ENCODE measurements at places on chromosomes 6 and 20. TPM values are rescaled to one million over a fixed set of nuclear protein-coding genes. Genes with fewer than 3 reads are reported as not detected.

DNA sequence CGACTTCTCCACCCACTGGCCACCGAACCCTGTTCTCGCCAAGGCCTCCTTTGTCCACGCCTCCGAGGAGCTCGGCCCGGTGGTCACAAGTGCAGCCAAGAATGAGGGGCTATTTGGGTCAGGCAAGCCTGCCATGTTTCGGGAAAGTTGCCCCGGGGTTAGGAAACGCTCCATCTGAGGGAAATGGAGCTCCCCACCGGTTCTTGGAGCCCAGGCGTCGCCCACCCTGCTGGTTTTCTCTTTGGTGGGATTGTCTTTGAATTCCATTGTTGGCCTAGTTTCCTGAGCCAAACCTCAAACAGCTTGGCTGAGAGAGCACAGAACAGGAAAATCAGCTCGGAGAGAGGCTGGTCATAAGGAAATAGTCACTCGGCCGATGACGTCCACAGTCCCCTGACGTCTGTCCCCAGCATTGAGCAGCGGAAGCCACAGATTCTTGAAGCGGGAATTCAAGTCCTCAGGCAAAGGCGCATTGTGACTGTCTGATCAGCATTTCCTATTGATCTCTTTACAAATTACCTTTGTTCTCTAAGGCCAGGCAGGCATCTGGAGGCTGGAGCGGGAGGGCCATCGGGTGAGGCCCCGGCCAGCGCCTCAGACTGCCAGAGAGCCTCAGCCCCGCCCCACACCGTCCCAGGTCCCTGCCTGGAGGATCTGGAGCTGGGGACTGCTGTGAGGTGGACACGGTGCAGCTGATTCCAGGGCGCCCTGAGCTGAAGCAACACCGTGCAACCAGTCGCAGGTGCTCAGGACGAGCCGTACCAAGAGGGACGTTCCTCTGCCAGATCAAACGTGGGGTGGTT, 138.6 kb downstream of the DLL1 start:
- peak; percentile 26 for DNase-seq

DNA sequence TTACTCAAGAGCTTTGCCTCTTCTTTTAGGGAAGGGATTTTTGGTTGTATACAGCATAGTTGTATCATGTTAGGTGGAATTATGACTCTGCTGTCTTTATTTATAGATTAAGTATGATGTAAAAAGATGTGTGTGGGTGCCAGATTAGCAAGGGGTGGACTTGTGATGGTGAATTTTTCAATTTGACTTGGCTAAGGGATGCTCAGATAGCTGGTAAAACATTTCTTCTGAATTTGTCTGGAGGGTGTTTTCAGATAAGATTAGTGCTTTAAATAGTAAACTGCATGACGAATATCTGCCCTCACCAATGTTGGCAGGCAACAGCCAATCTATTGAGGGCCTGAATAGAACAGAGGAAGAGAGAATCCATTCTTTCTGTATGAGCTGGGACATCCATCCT, 173.3 kb upstream of the TNFAIP3 start:
- DNase-seq, result peak; percentile 57

- DNase-seq, result peak; percentile 78
These were observed 136.3 kb downstream of the LY86 start for GRCh38 chr6:6724539-6725467.

DNA sequence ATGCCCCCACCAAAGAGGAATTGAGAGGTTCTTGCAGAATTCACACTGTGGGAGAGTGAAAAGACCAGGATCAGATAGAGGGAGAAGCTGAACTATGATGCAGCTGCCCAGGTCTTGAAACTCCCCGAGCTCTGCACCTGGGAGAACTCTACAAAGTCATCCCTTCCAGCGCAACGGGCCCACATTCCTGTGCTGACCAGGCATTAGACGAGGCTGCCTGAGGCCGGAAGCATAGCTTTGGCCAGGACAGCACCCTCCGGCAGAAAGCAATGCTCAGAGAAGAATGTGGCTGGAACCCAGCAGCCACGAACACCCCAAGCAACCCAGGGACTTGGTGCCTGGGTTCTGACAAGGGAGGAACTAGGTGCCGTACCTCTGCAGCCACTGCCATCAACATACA, 281.5 kb upstream of the CDH4 start:
- no peak for DNase-seq

DNA sequence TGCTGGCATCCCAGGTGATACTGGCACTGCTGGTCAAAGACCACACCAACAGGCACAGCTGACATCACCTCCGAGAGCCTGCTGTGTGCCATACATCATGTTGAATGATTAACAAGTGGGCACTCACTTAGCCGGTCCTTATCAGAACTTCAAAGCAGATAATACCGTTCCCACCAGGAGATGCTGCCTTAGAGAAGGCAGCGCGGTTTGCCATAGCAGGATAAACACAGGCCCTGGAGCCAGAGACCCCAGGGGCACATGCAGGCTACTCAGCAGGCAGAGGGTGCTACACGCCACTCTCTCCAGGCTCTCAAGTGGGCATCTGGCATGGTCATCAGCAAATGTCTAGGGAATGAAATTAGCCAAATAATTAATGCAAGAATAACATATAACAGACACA, 86.5 kb upstream of the CST7 start:
- DNase-seq, result no peak

DNA sequence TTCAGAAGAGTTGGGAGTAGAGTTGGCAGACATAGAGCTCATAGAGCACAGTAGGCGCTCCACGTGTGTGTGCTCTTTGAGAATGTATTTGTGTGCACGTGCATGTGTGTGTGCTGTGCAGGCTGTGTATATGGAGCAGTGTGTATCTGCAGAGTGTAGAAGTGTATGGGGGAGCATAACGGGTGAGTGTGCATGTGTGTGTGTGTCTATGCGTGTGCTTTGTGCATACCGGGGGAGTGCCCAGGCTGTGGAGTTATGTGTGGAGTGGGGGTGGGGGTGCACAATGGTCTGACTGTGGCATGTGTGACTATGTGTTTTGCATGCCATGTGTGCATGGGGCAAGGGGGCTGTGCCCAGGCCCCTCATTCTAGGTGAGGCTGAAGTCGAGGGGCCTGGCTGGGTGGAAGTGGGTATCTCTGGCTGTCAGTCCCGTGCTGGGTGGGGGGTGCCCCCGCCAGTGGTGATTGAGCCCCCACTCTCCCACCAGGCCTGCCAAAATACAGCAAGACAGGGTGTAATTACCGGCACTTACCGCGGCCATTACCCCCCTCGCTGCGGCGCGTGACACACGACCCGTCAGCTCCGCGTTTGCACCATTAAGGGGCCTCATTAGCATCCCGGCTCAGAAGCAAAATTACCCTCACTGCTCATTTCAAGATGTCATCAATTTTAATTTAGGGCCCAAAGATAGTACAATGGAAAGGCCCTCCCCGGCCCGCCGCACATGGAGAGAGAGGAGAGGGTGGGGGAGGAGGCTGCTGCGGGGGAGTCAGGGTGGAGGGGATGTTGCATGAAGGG, 39.1 kb downstream of the MDFI start:
- DNase-seq, result no peak

- DNase-seq, result peak; percentile 12
These were observed 192.5 kb downstream of the PTPRK start for GRCh38 chr6:128327890-128328289.

- peak; percentile 73 for DNase-seq
These were observed 208.1 kb downstream of the UTRN start for GRCh38 chr6:144493035-144493910.

DNA sequence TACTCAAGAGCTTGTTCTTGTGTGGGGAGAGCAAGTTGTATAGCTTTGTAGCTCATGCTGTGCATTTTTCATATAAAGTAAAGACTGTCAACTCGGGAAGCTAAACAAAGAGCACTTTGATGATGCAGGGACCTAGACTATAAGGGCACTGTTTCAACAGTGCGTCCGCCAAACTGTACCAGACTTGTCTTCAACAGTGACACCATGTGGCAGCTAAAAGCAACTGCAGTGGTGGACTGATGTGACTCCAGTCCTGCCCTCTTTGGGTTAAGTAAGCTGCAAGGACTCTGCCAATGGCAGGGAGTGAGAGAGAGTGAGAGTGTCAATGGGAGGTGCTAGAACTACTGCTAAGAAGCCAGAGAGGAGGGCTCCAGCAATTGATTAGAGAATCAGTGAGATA, 48.1 kb upstream of the MC3R start:
- DNase-seq, result no peak

DNA sequence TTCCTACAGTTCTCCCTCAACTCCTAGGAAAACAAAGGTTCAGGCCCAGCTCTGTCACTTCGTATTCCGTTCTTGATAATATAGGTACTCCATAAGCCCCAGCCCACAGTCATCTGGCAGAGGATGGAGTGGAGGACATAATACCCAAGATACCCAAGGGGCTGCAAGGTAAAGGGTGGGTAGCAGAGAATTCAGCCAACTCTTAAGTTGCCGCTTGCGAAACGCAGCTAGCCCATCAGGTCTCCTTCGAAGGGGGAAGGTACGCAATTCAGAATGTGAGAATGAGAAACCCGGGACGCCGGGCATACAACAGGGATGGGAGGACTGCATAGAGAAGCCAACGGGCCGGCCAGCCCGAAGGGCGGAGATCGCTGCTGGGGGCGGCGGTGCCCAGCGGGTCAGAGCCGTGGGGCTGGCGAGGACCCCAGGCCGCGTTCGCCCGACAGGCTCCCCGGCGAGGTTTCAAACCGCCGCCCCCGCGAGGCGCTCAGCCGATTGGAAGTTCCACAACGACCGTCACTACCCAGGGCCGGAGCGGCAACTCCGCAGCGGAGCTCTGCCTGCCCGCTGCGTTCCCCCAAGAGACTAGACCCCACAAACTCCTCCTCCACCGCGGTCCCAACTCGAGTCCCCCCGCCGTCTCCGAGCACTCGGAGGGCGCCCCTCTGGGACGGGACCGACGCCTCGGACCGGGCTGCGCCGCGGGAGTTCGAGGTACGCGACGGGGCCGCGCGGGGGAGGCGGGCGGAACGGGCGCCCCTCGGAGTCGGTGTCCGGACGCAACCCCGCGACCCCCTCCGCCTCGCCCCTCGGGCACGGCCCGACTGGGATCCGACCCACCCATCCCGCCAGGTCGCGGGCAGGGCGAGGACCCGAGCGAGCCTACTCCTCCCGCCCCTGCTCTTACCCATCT, 911 bp downstream of the CDK19 start:
- DNase-seq, result peak; percentile 57

DNA sequence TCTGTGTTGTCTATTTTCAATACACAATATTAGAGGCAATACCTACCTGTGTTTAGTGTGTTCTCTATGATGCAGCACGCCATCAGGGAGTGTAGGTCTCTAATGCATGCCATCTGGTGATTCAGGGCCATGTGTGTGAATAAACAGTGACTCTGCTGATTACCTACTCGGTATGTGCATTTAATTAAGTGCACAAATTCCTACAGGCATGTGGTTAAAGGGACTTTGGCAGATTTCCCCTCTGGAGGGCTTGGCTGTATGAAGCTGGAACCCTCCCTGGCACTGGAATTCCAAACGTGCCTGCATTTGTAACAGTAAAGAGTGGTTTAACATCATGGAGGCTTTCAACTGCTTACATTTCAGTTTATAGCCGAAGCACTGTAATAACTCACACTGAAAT, 401.5 kb upstream of the SASH1 start:
- peak; percentile 64 for DNase-seq

GRCh38 chr6:170516783-170517616, 36.1 kb downstream of the PSMB1 start:
- peak; percentile 77 for DNase-seq

DNA sequence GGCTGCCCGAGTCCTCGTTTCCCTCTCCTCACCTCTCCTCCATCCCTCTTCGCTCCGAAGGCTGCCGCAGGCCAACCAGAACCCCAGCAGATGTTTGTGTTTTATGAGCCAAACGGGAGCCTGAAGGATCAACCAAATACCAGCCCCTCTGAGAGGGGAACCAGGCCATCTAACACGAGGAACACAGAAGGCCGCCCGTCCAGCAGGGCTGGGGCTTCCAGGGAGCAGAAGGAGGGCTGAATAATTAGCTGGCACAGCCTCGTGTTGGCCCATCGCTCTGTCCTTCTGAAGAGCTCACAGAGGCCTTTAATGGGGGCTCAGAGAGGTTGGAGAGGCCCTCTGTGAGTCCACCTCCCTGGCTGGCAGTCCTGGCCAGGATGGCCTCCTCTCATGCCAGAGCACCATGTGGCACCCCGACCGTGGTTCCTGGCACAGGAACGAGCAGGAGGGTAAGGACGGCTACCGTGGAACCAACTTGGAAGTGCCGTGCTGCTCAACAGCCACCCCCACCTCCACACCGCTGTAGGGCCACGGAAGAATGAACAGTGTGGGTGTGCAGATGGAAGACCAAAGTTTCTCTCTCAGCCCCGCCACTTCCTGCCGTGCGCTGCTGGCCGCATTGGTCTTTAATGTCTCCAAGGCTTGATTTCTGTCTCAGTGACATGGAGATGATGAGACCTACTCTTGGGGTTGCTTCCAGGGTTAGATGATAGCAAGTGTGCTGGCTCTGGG, 155.2 kb downstream of the SCML4 start:
- DNase-seq, result no peak

DNA sequence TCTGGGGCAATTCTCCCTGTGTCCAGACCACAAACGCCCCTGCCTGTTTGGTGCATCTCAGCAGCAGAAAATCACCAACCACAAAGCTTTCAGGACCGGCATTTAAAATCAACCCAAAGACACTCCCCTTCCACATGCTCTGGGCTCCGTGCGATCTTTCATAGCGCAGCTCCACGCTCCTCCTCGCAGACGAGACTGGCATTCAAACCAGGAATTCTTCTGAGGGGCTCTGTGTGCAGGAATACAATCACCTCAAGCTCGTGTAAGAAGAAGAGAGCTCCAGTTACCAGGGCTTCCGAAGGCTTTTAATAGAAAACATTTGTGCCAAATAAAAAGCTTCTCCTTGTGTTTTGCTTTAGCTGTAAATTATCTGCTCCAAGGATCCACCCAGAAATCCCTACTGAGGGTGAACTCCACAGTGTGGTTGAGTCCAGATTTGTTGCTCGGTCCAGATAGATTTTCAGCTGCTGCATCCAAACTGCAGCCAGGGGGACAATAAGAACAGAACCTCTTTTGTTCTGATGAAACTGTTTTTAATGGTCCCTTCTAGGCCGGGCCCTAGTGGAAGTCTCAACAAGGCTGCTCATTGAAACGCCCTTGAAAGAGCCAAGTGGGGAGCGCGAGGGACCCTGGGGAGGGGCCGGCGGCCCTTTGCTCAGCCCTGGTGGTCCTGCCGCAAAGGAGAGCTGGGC, 16.4 kb upstream of the BMP7 start:
- no peak for DNase-seq

GRCh38 chr6:53510746-53511145, 34.2 kb downstream of the GCLC start:
- DNase-seq, result no peak

DNA sequence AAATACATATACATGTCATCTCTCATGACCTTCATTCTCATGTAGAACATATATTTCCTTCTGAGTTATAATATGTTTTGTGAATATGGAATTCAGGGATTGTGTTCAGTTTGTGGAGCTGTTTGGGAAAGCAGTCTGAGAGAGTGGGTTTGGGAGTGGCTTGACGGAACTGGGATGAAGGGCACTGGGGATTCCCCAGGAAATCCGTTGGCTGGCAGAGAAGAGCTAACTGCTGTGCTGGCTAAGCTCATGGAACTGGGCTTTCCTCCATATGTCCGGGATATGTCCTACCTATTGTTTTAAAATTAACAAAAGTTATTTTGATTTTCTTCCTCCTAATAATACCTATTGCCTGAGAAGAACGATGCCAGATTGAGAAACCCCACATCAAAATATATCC, 359.5 kb upstream of the FLRT3 start:
- no peak for DNase-seq

Gene CST4
- total RNA-seq, result not detected

Gene PLCB4
- 16.1 TPM for total RNA-seq

Gene C6orf141
- total RNA-seq, result 16.6 TPM

Gene TRIM10
- total RNA-seq, result not detected

Gene SALL4
- 2.4 TPM for total RNA-seq

Gene PYGB
- 131 TPM for total RNA-seq
